NCI-H1436 (cell line): ENCODE measurements at places on chromosomes 3 and 15.

DNA sequence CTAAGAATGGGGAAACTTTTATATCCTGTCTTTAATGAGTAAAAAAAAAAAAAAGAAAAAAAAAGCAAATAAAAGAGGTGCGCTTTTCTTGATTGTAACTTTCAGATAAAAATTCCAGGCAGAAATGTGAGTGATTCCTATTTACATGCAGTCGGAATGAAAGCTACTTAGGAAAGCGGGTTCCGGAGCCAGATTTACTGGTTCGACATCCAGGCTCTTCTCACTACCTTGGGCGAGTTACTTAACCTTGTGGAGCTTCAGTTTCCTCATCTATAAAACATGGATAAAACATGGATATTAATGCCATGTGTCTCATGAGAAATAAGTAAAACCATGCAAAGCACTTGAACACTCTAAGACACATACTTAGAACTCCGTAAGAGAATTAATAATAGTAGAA lies 169.2 kb downstream of the TP63 start:
- DNase-seq: no peak

GRCh38 chr15:79122991-79123390 lies 32.4 kb upstream of the RASGRF1 start:
- no peak for DNase-seq

DNA sequence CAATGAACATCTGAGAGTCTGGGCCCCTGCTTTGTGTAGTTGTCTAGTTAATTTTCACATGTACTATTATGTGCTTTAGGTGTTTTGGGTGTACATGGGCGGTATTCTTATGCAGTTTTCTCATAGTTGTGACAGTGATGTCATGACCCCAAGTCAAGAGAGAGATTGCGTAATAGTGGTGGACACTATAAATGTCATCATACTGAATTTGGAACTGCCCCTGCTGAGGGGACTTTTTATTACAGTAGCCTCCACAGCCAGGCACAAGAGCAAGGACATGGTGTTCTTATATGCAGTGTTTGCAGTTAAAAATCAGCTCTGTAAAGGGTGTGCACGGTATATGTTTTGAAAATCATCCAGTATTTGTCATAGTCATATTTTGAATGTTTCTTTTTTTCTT lies 29.5 kb downstream of the ABHD2 start:
- no peak for DNase-seq

GRCh38 chr15:67098768-67099282 lies 33.4 kb downstream of the SMAD3 start:
- DNase-seq: no peak

DNA sequence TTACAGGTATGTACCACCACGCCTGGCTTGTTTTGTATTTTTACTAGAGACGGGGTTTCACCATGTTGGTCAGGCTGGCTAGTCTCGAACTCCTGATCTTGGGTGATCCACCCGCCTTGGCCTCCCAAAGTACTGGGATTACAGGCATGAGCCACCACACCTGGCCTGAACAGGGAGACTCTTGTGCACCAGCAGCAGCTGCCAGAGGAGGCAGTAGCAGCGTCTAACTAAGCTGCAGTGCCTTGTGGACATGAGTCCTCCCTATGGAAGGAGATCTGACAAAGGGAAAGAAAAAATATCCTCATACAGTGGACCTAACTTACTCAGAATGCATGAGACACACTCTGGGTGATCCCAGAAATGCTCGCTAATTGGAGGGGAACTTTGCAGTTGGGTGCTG lies 36.8 kb upstream of the NEO1 start:
- no peak for DNase-seq

DNA sequence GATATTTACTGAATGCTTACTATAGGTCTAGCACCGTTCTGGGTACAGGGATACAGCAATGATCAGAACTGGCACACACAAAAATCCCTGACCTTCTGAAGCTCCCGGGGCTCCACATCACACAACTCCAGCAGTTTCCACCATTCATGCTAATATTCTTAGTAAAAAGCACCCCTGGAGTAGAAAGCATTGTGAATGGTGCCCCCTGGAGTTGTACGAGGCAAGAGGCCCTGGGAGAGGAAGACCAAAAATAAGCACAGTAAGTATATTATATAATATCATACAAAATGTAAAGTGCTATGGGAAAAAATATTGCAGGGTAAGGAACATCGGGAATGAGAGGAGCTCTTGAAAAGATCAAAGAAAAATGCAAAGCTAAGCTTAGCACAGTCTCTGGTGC lies 790 bp upstream of the SRGAP3 start:
- no peak for DNase-seq

GRCh38 chr3:15768421-15769255 lies 29.1 kb downstream of the ANKRD28 start:
- DNase-seq: no peak

- no peak for DNase-seq
These were observed 6.5 kb downstream of the FOXP1 start for GRCh38 chr3:71577011-71577410.

DNA sequence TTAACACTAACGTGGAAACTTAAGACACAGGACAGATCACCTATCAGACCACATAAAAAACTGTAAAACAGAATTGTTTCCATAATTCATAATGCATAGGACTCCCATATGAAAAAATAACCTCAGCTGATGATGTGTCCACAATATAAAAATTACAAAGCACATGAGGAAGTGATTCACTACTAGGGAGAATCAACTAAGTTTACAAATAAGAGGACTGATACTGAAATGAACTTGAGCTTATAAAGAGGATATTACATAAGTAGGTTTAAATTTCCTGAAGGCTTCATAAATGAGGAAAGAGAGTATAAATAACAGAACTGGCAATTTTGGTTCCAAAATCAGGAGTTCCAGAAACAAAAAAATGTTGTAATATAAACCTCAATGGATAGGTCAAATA lies 111.9 kb downstream of the SAMMSON start:
- no peak for DNase-seq

GRCh38 chr3:55147856-55148720 lies 220.2 kb upstream of the LRTM1 start:
- no peak for DNase-seq

DNA sequence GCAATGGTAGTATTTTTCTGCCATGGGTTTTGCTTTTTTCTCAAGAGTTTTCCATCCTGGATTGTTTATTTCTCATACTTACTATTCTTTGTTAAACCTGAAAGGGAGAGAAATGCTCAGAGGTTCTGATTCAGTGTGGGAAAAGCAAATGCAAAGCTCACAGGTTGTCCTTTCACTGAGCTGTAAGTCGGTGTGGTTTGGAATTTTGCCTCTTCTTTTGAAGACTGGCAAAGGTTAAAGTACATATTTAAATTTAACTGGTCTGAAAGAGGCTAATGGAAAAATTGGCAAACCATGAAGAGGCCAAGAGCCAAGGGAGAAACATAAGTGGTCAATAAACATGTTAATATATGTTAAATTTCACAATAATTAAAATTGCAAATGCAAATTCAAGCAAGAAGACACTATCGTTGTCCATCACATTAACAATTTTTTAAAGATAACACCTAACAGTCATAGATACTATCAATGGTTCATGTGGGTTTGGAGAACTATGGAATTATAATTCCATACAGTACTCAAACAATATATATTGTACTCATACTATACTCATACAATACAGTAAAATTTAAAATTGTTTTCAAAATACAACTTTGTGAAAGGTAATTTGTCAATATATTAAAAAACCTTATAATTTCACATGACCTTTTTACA lies 246.8 kb upstream of the STT3B start:
- DNase-seq: no peak
